ENCODE measurements at places on chromosomes 7 and 10.

- H3K27ac ChIP-seq: peak overlapping the region; percentile 86
- H3K27me3 ChIP-seq: no peaks in the 10 kb centered on the region
- no peak overlapping the region for H3K4me3 ChIP-seq
- H3K4me1 ChIP-seq: peaks cover 20% of the 10 kb centered on the region
- peak; percentile 91 for DNase-seq
Observed at GRCh38 chr10:95601116-95601719, 40.0 kb upstream of the SORBS1 start.

- H3K4me3 ChIP-seq: no peak overlapping the region
- no peak overlapping the region for H3K27ac ChIP-seq
- no peaks in the 10 kb centered on the region for H3K4me1 ChIP-seq
- no peaks in the 10 kb centered on the region for H3K27me3 ChIP-seq
Observed at GRCh38 chr7:113464096-113464855, 345.9 kb upstream of the SMIM30 start.

DNA sequence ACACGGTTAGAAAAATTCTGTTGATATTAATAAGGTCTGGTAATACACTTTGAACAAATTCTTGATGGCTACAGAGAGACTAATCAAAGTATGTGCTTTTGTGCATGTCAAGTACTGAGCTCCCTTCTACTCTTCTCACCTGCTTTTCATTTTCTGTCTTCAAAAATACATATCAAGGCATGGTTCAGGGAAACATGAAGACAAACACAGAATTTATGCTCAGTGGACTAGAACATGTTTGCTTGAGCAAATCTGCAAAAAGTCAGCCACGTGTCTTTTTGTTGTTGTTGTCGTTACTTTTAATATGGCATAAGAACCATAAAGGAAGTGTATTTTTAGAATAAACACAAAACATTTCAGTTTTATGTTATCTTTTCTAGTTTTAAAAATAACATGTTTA is 21.9 kb downstream of the CDK13 start:
- no peak overlapping the region for H3K4me3 ChIP-seq
- peaks cover 72% of the 10 kb centered on the region for H3K4me1 ChIP-seq
- H3K27ac ChIP-seq: no peak overlapping the region
- DNase-seq: no peak
- no peaks in the 10 kb centered on the region for H3K36me3 ChIP-seq

- H3K4me3 ChIP-seq: peak overlapping the region; percentile 51
- H3K36me3 ChIP-seq: no peaks in the 10 kb centered on the region
- peak overlapping the region; percentile 36 for H3K27ac ChIP-seq
- no peak for DNase-seq
- no peaks in the 10 kb centered on the region for H3K27me3 ChIP-seq
- H3K4me1 ChIP-seq: peaks cover 27% of the 10 kb centered on the region
Observed at GRCh38 chr7:29884399-29885272, 78.3 kb downstream of the WIPF3 start.

DNA sequence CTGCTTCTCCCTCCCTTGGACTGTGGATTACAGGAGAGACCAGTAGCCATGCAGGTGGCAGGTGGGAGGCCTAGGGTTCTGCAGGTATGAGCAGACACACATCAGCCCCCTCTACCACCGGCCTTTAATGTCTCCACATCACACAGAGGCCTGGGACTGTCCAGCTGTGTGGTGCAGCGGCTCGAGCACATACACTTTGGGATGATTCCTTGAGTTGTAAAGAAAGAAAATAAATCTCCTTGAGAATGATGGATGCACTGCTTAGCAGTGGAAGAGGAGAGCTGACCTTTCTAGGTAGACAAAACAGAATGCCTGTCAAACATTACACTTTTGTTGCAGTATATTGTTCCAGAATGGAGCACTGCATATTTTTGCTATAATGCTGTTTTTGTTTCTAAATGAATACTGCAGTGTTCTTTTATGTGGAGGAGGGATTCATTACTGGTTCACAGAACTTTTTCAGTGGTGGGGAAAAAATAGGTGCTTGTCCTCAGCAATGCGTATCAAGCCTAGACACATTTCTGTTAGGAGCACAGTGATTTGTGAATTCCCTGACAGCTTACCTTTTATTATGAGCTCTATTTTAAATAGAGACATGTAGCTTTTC is 66.0 kb downstream of the PTPRE start:
- no peak overlapping the region for H3K27ac ChIP-seq
- H3K27me3 ChIP-seq: no peaks in the 10 kb centered on the region
- peaks cover 16% of the 10 kb centered on the region for H3K4me1 ChIP-seq
- H3K36me3 ChIP-seq: no peaks in the 10 kb centered on the region
- DNase-seq: no peak
- no peak overlapping the region for H3K4me3 ChIP-seq

DNA sequence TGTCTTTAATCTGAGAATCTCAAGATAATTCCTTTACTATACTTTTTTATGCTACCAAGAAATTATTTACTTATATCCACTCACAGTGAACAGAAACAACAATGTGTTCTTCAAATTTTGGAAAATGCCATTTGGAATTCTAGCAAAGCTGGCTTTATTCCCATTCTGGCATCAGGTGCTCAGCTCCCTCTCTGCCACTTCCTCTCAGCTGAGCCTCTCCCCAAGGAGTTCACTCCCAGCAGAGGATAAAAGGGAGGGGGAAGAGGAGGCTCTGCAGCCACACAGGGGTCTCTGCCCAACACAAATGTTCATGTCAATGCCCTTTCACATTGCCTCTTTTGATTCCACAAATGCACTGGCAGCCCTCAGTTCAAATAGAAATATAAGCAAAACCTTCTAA is 116.9 kb downstream of the CPEB3 start:
- no peak overlapping the region for H3K4me3 ChIP-seq
- H3K36me3 ChIP-seq: no peaks in the 10 kb centered on the region
- H3K27ac ChIP-seq: no peak overlapping the region
- H3K4me1 ChIP-seq: no peaks in the 10 kb centered on the region

- H3K4me3 ChIP-seq: no peak overlapping the region
- no peaks in the 10 kb centered on the region for H3K36me3 ChIP-seq
- no peak overlapping the region for H3K27ac ChIP-seq
- no peaks in the 10 kb centered on the region for H3K27me3 ChIP-seq
Observed at GRCh38 chr7:116591202-116592040, 66.6 kb downstream of the CAV1 start.

GRCh38 chr10:68561865-68562649 is 1.9 kb downstream of the TET1 start:
- peak overlapping the region; percentile 62 for H3K4me3 ChIP-seq
- H3K27me3 ChIP-seq: peaks cover 10% of the 10 kb centered on the region
- no peaks in the 10 kb centered on the region for H3K36me3 ChIP-seq
- peak; percentile 24 for DNase-seq
- no peaks in the 10 kb centered on the region for H3K4me1 ChIP-seq

Measured in tibial artery (tissue), 4 donors.